Thyroid gland (tissue), 4 donors: ENCODE measurements at places on chromosomes 12 and 14.

GRCh38 chr12:131477613-131478012 is 233.3 kb upstream of the SFSWAP start:
- DNase-seq = no peak

DNA sequence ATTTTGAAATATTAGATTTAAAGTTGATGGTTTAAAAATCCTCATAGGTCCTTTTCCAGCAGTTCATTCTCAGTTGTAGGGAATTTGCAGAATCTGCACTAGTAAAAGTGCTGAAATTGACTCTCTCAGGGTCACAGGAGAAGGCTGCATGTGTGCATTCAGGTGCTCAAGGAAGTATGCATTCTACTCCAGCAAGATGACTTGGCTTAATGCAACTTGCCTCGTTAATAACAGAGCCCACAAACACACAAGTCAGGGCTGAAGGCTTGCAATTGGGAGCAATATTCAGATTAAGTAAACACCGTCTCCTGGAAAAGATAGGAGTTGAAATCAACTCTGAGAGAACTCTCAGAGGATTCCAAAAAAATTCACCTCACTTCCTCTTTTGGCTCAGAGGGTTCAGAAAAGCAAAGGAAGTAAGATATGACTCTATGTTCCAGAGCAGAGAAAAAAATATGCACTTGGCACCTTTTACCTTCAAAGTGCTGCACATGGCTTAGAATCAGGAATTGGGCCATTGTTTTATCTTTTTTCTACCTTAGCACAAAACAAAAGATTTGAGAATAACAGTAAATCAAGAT is 406.3 kb upstream of the DCN start:
- no peak for DNase-seq

DNA sequence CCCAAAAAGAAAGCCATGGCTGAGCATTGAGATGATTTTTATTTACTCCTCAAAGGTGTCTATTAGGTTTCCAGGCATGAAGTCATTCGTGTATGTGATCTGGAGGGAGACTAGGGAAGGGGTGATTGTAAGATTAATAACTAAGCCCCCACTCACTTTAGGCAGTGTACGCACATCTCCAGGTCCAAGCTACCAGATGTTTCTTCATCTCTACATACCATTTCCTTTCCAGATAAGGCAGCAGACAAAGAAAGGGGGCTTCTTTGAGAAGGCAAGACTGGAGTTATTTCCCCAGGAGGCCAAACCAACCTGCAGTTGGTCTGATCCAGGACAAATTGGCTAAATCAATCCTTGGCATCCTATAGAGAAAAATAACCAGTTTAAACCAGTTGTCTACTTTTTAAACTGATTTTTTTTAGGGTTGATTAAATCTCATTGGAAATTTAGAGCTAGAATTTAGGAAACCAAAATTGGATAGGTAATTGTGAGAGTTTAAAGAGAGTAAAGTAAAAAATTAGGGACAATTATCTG is 3.9 kb downstream of the HOXC13 start:
- no peak for DNase-seq

- peak; percentile 86 for DNase-seq
Observed at GRCh38 chr14:104976198-104977007, 1.8 kb downstream of the AHNAK2 start.

DNA sequence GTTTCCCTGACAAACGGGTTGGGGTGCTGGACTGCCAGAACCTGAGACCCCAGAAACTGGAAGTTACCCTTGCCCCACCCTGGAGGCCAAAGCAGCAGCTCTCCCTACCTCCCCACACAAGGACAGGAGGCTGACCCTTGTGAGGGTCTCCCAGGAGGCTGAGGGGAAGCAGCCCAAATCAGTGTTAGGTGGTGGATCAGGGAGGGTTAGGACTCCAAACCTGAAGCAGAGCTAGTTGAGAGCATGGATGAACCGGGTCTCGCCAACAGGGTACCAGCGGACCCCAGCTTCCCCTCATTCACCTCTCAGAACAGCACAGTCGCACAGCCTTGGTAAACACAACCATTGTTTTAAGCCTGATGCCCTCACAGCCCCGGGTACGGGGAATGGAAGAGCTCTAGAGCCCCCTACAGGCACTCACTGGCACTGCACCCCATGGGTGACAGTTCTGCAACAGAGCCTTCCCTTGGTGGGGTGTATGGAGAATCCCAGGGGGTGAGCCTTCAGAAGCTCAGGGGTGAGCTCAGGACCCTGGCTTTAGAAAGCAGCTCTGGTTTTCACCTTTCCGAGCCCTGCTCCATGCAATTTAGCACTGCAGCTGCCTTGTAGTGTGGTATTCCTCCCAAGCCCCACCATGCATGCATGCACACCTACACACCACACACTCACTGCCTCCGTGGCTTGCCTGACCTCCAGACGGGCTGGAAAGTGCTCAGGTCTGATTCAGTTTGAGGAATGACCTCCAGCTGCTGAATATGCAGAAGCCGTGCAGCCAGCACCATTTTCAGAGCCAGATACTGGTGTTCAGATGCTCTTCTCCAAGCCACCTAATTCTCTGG is 11.2 kb downstream of the ESRRB start:
- DNase-seq = peak; percentile 59

GRCh38 chr14:103716091-103716801 is 636 bp downstream of the ZFYVE21 start:
- DNase-seq = peak; percentile 51

DNA sequence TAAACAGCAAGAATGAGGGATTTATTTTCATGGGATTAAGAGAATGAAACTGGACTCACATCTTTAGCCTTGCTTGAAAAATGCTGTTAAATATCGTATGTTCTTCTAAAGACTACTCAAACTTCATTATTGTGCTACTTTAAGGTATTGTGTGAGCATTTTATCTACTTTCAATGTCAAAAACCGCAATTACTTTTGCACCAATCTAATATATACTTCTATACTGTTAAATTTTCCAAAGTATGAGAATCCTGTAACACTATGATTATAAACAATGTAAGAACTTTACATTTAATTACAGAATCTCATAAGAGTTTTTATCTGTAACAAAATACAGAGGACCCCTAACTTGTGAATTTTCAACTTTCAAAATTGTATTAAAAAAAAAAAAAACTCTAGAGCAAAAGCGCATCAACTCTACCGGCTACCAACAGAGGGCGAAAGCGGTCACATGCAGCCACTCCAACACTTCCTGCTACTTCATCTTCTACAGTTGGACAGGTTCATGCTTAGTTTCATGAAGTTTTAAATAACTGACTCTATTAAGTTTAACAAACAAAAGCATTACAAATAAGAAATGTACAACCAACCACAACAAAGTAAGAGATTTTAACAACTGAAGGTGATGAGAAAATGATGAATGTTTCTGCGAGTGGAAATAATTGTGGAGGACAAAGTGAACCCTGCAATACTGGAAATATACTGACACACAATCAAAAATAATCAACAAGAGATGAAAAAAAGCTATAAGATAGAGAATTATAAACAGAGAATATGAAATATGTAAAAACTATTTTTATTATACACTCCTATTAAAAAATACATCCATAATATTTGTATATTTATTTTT is 210.9 kb downstream of the MED13L start:
- DNase-seq = peak; percentile 65

GRCh38 chr14:99181241-99181640 is 90.8 kb downstream of the BCL11B start:
- no peak for DNase-seq

GRCh38 chr12:59086126-59086525 is 165.8 kb upstream of the LRIG3 start:
- no peak for DNase-seq

DNA sequence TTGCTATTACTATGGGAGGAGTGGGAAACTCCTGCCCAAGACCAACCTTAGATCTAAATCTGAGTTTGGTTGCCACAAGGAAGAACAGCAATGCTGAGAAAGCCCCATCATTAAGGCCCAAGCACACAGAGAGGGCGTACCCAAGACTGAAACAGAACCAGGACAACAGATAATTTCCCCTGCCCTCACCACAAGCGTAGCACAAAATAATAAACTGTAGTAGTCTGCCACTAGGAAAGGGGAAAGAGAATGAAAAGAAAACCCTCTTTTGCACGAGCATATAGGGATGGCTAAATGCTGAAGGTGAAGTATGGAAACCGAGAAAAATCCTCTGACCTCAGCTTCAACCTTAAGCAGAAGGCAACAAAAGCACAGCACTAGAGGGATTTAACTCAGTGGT is 76.5 kb upstream of the DHRS4 start:
- DNase-seq = no peak

DNA sequence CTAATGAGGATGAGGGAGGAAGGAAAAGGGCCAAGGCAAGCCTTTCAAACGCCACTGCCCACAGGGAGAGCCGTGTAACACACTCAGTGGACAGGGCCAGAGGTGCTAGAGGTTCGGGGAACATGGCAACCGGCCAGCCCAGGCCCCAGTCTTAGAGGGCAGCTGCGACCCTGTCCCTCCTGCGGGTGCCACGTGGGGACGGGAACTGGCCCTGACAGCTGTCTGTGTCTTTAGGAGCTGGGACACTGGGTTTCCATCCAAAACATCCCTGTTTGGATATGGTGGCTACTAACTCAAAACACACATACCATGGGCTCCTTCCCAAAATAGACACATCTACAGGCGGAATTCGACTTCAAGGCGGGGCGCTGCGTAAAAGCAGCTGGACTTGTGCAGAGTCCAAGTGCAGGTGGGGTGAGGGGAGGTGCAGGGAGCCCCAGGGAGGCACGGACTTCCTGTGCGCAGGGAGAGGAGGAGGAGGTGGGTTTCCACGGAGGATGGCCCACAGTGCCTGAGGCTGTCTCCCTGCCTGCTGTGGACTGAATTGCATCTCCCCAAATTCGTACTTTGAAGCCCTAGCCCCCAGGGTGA is 184.7 kb downstream of the PIWIL1 start:
- no peak for DNase-seq

DNA sequence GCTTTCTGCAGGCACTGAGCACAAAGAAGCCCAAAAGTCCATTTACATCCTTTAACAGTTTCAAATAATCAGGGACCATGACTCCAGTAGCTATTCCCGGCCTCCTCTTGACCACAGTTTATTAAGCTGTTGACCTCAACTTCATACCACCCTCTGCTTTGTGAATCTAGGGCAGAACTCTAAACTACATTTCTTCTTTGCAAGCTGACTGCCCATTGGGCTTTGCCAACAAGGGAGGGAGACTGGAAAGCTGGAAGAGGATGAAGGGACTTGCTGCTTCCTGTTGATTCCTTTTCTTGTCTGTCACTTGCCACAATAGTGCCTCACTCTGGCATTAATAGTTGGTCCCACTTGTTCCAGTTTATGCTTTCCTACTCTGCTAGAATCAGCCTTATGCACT is 2.7 kb downstream of the CGRRF1 start:
- no peak for DNase-seq

GRCh38 chr12:121423253-121423652 is 23.3 kb downstream of the RNF34 start:
- DNase-seq = no peak

DNA sequence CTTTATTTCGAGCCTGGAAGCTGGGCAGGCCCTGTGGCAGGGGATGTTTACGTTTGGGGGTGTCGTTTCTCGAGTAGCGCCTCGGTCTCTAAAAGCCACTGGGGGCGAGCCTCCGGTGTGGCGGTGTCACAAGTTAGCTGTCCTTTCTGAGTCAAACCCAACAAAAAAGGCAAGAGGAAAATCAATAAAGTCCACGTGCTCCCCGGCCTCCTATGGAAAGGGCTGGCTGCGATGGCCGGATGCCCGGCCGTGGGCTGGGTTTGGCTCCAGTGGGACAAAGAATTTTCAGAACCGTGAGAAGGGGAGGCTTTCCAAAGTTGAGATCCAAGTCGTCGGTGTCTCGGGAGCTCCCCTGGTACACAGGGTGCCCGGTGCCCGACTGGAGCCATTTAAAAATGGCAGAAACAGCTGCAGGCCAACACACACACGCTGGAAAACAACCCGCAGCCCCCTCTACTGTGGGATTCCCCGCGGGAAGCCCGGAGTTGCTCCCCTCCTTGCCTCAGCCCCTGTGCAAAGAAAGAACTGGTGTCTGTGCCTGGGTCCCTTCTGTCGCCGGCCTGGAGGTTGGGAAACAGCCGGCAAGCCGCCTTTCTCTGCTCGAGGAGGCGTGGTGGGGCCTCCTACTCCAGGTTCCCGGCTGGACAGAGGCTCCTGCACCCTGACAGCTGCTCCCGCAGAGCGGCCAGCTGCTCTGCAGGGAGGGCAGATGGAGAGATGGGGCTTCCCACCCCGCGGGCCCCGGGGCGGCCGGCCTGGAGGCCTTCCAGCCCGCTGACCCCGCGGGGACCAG is 1.9 kb downstream of the BCL7A start:
- DNase-seq = peak; percentile 89

GRCh38 chr12:74321381-74321780 is 216.3 kb upstream of the ATXN7L3B start:
- DNase-seq = no peak

DNA sequence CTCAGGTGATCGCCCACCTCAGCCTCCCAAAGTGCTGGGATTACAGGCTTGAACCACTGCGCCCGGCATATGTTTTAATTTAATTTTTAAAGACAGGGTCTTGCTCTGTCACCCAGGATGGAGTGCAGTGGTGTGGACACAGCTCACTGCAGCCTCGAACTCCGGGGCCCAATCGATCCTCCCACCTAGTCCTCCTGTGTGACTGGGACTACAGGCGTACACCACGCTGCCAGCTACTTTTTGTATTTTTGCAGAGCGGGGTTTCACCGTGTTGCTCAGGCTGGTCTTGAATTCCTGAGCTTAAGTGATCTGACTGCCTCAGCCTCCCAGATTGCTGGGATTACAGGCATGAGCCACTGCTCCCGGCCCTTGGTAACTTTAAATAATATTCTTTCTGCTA is 30.8 kb upstream of the PPP1R13B start:
- DNase-seq = no peak

DNA sequence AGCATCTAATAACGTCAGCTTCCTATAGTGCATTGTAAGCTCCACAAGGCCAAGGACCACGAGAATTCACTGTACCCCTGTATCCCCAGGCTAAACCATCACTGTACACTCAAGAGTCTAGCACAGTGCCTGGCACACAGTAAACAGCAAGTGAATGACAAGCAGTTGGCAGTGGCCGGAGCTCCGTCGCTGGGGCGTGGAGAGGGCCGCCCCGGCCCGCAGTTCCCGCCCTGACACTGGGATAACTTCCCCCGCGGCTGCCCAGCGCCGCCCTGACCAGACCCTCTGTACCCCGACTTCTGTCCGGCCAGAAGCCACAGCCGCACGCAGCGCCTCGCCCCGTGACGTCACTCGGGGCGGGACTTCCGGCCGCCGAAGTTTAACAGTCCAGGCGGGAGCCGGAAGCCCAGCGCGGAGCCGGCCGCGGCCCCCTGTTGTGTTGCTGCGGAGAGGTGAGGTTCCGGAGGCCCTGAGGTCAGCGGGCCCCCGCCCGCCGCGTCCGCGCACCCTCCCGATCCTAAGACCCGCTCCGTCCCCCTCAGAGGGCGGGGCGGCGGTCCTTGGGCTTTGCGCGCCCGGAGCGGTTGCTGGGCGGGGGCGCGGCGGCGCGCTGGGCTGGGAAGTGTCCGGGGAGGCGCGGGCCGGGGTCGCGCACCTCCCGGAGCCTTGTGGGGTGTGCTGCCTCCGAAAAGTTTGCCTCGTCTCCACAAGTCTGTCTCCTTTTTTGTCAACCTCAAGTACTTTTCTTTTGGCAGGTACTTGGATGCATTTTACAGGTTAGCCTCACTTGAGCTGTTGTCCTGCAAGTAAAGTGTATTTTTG is at the start of gene NEDD1:
NEDD1 (plus strand) TSS at position 409 of the 822 bp plus-strand sequence. CDS start 2,503 bp downstream, outside the sequence.
- DNase-seq = peak; percentile 85
